ENCODE measurements at places on chromosomes 3 and 15.

DNA sequence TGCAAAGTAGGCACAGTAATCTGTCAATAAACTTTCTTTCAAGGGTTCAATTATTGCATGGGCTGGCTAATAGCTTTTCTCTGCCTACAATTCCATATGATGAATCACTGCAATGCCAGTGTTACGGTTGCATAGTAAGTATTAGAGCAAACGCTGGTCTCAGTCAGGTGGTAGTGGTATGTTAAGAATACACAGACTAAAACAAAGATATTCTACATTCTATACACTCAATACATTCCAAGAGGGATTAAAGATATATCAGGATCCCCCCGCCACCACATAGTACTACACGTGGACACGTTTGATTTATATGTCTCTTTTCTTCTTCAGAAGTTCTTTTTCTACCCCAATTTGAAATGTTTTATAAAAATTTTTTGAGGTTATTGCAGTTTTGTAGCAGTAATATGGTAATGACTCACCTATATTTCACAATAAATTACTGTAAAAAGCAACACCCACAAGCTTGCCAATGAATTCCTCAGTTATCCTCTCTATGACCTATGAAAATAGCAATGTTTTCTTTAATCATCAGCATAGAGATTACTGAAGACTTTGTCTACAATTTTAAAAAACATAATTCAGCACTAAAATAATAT lies 68.2 kb downstream of the CD200R1L start:
- no peak for DNase-seq

GRCh38 chr3:42164656-42165055 lies 73.5 kb downstream of the TRAK1 start:
- no peak for DNase-seq

DNA sequence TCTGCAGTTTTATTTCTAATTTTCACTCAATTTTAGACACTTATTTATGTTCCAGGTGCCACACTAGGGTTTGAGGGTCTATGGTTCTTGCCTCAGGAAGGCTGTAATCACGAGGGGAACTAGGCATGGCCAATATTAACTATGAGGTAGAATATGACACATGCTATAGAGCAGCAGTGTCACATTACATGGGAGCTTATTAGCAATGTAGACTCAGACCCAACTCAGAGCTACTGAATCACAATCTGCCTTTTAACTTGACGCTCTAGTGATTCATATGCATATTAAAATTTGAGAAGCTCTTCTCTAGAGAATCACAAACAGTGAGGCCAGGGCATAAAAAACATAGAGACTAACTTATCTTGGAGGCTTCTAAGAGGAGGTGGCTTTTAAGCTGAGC lies 32.8 kb upstream of the MRPL3 start:
- no peak for DNase-seq

GRCh38 chr3:76267851-76268380 lies 482.6 kb upstream of the ZNF717 start:
- no peak for DNase-seq

DNA sequence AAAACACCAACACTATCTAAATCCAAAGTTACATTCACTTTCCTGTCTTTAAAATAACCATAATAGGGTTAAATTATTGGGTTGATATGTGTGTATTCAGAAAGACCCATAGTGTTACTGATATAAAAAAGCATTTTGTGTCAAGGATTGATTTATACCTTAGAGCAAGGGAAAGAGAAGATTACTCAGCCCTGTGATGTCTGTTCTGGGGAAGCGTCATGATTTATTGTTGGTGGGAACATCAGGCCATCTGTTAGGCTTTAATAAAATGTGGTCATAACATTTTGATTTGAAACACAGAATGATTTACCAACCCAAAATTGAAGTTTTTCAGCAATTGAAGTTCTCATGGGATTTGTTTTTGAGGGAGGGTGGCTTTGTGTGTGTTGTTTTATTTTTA lies 33.2 kb downstream of the SIDT1 start:
- DNase-seq, result no peak

GRCh38 chr3:149342413-149343380 lies 9.3 kb upstream of the TM4SF18 start:
- no peak for DNase-seq

- DNase-seq, result no peak
Measured at GRCh38 chr3:17301271-17301670, 416.5 kb downstream of the PLCL2 start.

DNA sequence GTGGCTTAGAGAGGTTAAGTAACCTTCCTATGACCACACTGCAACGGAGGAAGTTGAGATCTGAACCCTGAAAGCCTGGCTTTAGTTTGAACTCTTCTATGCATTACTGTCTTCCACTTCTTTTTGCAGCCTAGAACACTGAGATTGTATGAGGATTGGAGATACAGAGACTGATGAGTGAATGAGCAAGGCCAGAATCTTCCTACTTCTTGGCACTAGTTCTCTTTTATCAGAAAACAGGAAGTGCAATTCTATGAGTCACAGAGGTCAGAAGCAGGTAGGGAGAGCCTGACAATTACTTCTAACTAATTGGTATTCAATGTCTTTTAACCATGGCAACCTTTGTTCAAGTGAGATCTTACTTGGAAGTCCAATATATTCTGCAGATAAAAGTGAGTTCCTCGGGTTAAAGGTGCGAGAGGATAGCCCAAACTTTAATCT lies 219.0 kb downstream of the SHQ1 start:
- no peak for DNase-seq

DNA sequence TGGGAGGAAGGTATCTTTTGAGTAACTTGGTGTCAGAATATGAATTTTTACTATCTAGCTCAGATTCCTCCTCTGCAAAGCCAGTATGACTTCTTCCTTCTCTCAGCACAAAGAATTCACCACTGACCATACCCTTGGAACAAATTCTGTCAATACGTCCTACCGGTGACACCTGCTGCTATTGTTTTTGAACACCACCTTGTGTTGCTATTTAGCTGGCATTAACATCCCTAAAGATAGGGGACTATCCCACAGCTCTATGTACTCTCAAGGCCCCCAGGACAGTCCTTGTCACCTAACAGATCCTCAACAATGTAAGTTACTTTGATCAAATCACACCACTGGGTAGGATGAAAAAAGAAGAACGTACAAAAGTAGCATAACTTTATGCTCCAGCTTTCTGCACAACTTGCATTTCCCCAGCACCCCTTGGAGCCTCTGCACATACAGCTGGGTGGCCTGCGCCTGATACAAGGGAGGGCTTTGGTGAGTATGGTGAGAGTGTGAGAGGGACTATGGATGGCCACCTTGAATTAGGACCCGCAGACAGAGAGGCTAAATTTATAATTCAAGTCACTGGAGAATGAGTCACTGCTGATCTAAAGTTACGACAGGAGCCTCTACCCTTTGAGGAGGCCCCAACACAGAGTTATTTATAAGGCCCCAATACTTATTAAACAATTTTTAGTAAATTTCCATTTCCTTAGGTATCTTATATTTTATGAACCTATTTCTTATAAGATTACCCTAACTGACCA lies 2.3 kb upstream of the COLQ start:
- DNase-seq, result no peak

GRCh38 chr3:58034738-58035523 lies 26.7 kb downstream of the FLNB start:
- DNase-seq, result no peak

- no peak for DNase-seq
Measured at GRCh38 chr3:142857056-142857455, 31.8 kb downstream of the PCOLCE2 start.

DNA sequence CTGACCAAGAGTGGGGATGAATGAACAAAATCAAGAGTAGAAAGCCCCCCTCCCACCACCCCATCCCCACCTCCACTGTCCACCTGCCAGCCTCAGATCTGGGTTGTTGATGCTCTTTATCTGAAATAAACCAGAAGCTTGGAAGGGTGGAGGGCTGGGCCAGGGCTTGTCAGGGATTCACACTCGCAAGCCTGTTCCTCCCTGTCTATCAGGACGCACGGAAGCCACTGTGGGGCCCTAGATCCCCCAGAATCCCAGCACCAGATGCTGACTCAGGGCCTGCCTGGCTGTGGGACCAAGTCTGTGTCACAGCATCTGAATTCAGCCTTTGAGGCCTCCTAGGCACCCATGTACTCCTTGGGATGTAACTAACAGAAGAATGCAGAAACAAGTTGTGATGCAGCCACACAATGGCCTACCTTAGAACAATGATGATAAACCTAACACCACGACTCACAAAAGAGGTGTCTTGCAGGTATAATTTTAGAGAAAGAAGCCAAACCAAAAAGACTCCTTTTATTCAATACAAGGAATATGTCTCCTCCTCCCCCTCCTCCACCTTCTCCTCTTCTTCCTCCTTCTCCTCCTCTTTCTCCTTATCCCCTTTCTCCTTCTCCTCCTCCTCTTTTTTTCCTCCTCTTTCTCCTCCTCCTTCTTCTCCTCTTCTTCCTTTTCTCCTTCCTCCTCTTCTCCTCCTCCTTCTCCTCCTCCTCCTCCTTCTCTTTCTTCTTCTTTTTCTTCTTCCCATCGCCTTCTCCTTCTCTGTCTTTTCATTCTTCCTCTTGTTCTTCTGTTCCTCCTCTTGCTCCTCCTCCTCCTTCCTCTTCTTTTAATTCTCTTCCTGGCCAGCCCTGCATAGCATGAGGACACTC lies 234.7 kb downstream of the PLCL2 start:
- no peak for DNase-seq

- no peak for DNase-seq
Measured at GRCh38 chr3:123637131-123637530, 52.3 kb upstream of the HACD2 start.

- DNase-seq, result no peak
Measured at GRCh38 chr15:36221992-36222391, 357.4 kb upstream of the CDIN1 start.

Data from activated T-helper 9 cell treated with anti-CD3 and anti-CD28 coated beads, Interleukin-2, amount 50 U/mL, for 16 hours (primary cell).